ENCODE measurements at places on chromosomes 5 and 9. TPM values are rescaled to one million over a fixed set of nuclear protein-coding genes. Genes with fewer than 3 reads are reported as not detected.

CDC20B gene
- total RNA-seq, result not detected

ARHGEF39 gene
- 0.85 TPM for total RNA-seq

BAG1 gene
- 51.1 TPM for total RNA-seq

RAPGEF1 gene
- 73.1 TPM for total RNA-seq

PLPP7 gene
- 1.1 TPM for total RNA-seq

ACOT12 gene
- not detected for total RNA-seq

C5orf52 gene
- total RNA-seq, result not detected

CYLC2 gene
- total RNA-seq, result not detected
